ENCODE measurements at places on chromosomes 2 and 18.

GRCh38 chr2:150167711-150168110, 319.8 kb downstream of the RND3 start:
- no peak for DNase-seq

DNA sequence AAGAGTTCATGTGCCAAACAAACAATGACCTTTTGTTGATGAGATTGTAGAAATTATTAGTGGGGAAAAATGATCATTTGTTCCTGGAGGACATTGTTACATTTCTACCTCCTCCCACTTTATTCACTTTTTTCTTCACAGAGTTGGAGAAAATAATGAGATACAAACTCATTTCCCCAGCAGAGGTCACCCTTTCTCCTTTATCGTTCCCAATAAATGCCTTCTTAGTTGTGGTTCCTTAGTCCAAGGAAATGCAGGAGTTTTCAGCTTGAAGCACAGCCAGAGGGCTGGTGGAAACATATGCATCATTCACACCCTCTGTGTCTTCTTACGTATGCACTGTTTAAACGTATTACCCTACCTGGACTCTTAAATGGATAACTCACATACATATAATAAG, 108.8 kb downstream of the SLC4A3 start:
- no peak for DNase-seq

- DNase-seq = no peak
These were observed 171.5 kb downstream of the CELF4 start for GRCh38 chr18:37393945-37394609.

DNA sequence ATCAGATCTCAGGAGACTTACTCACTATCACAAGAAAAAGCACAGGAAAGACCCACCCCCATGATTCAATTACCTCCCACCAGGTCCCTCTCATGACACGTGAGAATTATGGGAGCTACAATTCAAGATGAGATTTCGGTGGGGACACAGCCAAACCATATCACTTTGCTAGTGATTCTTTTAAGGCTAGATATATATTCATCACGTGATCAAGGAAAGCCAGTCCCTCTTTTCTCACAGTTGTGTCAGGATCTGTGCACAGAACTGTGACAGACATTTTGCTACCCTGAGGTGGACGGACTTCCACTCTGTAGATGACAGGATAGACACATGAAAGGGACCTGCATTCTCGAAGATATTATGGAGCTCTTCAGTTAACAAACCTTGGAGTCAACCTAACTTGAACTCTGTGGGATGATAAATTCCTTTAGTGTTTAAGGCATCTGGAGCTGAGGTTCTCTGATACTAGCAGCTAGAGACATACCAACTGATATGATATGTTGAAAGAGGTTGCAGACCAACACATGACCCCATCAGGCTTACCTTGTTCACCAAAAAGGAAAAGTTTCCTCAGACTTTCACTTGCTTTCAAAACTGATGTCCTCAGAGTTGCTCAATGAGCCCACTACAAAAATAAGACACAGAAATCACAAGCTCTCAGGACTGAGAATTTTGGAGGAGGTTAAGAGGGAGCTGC, 66.3 kb upstream of the SCG2 start:
- no peak for DNase-seq

DNA sequence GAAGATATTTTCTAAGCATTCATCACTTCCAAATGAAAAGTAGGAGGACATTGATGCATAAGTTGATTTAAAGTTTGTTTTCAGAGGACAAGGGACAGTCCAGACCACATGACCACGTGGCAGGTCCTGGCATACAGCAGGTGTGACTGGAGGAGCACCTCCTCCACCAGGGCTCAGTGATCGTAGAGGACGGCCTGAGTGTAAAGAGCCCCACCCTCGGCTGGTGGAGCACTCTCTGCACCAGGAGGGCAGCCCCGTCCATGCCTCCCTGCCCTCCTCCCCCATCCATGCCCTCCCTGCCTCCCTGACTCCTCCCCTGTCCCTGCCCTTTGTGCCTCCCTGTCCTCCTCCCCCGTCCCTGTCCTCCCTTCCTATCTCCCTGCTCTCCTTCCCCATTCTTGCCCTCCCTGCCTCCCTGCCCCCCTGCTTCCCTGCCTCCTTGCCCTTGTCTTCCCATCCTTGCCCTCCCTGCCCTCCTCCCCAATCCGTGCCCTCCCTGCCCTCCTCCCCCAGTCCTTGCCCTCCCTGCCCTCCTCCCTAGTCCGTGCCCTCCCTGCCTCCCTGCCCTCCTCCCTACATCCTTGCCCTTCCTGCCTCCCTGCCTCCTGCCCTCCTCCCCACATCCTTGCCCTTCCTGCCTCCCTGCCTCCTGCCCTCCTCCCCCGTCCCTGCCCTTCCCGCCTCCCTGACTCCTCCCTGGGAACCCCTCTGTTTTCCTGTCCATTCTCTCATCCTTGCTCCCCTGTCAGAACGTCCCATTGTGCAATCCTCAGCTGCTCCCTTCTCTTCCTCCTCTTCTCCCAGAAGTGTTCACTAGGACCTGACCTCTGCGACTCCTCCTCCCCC, 47.9 kb downstream of the ANKMY1 start:
- DNase-seq = no peak

DNA sequence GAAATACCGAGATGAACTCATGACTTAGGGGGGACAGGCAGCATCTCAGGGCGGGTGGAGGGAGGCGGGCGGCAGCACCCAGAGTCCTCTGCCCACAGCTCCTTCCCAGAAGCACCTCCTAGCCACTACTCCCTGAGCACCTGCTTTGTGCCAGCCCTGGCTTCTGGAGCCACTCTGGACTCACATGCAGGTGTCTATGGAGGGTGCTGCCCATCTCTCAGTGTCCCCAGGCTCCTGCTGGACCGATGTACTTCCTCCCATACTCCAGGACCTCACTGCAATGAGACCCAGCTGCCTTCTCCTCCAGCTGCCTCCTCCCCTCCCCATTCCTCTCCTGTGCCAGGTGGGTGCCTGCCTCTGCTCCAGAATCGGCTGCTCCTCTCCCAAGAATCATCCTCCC, 22.1 kb upstream of the OTOS start:
- no peak for DNase-seq

DNA sequence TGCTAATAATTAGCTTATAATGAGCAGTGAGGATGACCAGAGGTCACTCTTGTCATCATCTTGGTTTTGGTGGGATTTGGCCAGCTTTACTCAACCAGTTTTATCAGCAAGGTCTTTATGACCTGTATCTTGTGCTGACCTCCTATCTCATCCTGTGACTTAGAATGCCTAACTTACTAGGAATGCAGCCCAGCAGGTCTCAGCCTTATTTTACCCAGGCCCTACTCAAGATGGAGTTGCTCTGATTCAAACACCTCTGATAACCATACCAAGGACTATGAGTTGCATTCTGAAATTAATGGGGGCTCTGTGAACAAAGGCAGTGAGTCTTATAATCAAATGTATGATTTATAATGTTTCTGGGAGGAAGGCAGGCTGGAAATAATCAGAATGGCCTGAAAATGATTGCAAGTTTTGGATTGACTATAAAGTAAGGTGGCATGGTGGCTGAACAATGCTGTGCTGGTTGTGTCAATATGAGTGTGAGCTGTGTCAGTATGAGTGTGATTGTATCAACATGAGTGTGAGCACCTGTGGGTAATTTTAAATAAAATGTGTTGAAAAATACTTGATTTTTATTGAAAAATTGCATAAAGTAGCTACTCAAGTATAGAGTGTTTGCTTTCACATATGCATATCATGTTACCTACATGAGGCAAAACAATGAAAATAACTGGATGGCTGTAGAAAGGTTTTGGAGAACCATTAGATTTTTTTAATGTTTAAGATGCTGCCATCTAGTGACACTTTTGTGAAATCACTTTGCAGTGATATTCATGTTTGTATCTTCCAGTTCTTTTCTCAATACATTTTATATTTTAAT, 103.0 kb downstream of the KYNU start:
- no peak for DNase-seq

All from stimulated activated CD8-positive, alpha-beta memory T cell treated with anti-CD3 and anti-CD28 coated beads, Interleukin-7, amount 100 ng/mL, for 1 hour (primary cell).